Mesothelial cell of epicardium (in vitro differentiated cells): ENCODE measurements at places on chromosomes 12 and 14.
A peak's percentile ranks its signal among the peaks of the same experiment; 100 is the strongest.

- DNase-seq: no peak
Measured at GRCh38 chr14:36238666-36239363, 62.3 kb upstream of the PTCSC3 start.

GRCh38 chr12:47837190-47838171 is 17.8 kb upstream of the HDAC7 start:
- DNase-seq: peak; percentile 79

DNA sequence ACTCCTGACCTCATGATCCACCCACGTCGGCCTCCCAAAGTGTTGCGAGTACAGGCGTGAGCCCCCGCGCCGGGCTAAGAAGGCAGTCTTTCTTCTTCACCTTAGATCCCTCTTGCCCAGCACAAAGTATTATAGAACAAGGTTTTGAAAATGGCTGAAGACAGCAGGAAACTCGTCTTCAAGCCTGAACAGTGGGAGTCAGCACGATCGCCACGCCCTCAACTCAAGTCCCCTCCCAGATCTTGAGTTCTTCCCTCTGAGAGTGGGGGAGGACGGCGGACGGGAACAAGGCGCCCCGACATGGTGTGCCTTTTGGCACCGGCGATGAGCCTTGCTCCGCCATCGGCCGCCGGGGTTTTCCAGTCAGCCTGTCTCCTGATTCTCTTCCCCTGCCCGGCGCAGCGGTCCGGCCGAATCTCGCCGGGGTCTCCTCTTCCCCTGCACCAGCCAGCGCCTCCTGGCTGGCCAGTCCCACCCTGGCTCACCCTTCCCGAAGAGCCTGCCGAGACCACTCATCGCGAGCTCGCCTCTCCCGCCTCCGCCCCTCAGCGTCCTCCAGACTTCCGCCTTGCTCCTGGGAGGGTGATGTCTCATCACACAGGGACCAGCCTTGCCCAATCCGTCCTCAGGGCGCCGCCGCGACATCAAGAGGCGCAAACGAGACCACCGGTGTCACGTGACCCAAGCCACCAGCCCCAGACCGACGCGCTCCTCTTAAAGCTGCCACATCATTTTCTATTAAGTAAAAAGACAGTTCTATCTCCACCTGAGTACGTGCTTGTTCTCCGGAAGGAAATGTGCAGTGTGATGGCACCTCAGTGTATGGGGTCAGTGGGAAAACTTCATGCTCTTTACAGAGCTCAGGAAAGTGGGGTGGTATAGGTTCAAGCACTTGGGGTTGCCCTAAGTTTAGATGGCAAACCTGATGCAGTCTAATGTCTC is at the start of gene CHMP4A:
TSS of gene CHMP4A (minus strand) at position 565 of the 942 bp plus-strand sequence. CDS start at position 516, 49 bp downstream.
- peak; percentile 94 for DNase-seq

DNA sequence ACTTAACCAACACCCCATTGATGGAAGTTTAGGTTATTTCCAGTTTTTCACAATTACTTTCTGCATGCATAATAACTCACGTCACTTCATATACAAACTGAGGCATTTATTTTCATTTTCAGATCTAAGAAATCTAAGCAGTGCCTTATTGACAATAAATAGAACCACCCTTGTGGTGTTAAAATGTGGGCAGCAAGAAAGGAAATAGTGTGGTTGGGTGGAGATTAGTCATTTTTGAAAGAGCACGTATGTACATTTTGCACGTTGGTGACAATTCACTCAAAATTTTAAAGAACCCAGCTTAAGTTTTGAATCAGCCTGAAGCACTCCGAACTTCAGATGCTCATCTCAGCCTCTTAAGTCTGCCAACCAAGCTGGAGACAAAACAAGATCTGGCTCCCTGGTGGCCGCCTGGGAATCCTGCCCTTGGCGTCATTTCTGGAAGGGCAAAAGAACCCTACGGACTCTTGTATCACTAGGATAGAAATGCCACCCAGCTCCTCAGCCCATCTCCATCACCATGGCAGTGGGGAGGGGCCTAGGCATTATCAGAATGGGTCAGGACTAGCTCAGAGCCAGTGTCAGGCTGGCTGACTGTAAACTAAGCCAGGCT is 89.5 kb upstream of the BCL2L14 start:
- DNase-seq: no peak

GRCh38 chr12:121797937-121798786 is 4.7 kb upstream of the RHOF start:
- DNase-seq: no peak

DNA sequence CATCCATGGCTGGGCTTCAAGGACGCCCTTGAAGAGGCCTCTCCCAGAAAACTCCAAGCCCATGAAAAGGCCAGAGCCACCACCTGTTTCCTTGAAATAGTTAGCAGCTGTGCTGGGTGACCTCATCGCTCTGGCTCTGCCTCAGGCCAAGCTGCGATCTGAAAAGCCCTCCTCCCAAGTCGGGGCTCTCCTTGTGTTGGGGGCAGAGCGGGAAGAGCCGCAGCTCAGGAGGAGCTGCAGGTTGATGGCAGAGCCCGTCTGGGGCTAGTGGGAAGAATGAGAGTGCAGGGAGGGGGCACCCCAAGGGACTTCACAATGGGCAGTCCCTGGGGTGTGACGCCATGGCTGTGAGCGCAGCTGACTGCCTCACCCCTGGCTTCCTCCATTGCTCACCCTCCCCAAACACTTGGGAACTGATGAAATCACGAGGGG is 50.0 kb upstream of the STON2 start:
- DNase-seq: no peak

DNA sequence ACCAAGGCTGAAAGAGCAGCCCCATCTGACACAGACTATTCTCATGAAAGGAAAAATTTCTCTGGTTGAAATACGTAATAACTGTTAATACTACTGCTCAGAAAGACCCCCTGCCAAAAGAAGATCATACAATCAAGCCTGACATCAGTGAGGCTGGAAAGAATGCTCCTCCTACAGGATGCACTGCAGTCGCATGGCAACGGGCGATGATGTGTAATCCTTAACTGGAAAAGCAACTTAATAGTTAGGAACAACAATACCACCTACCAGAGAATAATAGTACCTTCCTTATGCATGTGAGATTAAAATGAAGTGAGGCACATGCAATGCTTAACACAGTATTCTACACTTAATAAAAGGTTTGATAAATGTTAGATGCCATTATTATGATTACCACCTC is 1.2 kb upstream of the GOLGA5 start:
- no peak for DNase-seq

GRCh38 chr14:91264151-91265150 is 19.9 kb upstream of the GPR68 start:
- peak; percentile 51 for DNase-seq

DNA sequence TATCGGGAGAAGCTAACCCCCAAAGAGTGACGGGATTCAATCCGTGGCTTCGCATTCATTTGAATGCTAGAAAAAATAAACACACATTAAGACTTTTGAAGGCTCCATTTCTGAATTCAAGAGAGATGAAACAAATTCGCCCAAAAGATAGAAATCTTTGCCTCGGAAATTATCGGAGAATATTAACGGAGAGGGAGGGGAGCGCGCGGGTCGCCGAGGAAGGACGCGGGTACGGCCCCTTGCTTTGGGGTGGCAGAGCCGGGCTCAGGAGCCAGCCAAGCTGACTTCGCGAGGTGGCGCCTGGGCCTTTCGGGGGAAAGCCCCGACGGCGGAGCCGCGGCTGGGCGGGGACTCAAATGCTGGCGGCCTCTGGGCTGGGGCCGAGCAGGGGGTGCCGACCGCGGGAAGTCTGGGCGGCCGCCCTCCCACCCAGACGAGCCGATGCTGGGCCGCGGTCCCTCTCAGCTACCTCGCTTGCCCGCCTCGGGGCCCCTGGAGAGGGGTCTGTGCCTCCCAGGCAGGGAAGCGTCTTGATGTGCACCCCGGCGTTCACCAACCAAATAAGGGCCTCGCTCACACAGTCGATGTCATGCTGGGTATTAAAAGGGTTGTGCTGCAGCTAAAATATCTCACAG is 14.7 kb downstream of the NKX2-1 start:
- no peak for DNase-seq

- no peak for DNase-seq
Measured at GRCh38 chr14:69685218-69685616, 73.8 kb downstream of the SUSD6 start.

DNA sequence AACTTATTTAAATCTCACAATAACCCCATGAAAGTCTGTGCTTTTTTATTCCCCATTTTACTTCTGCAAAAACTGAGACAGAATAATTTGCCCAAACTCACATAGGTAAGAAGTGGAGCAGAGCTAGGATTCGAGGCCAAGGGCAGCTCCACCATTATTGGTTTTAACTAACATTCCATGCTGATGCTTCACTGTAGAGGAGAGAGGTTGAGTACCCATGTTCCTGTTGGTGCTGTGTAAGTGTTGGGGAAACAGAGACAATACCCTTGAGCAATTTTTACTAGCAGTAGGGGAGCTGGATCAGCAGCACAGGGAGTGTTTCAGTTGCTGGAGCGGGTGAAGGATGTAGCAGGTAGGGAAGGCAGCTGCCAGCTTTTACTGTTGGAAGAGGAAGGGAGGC is 21.1 kb downstream of the RASSF8 start:
- DNase-seq: no peak

GRCh38 chr14:39491134-39491571 is 58.9 kb upstream of the FBXO33 start:
- DNase-seq: no peak

GRCh38 chr12:56018356-56018755 is 2.5 kb upstream of the IKZF4 start:
- no peak for DNase-seq

- no peak for DNase-seq
Measured at GRCh38 chr12:10617863-10618262, 4.5 kb upstream of the MAGOHB start.

DNA sequence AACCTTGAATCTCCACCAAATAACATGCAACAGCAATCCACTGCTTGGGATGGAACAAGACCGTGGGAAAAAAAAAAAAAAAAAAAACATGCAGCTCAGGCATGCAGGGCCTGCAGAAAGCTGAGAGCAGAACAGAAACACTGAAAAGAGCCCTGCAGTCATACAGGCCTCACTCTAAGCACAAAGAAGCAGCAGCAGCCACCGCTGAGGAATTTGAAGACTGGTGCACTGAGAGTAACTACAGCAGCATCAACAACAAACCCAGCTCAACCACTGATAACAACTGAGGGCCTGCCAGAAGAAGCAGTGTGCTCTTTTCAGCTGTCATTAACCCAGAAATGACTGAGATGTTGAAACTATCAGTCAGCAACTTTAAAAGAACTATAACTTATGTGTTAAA is 354.7 kb upstream of the TMTC1 start:
- no peak for DNase-seq

- DNase-seq: no peak
Measured at GRCh38 chr14:64944861-64945260, 2.3 kb upstream of the GPX2 start.

- DNase-seq: no peak
Measured at GRCh38 chr14:101127224-101127623, 223.7 kb upstream of the RTL1 start.

- DNase-seq: no peak
Measured at GRCh38 chr12:71797531-71797930, 42.0 kb upstream of the TBC1D15 start.

- DNase-seq: no peak
Measured at GRCh38 chr12:132888852-132889251, 1.4 kb upstream of the CHFR start.

DNA sequence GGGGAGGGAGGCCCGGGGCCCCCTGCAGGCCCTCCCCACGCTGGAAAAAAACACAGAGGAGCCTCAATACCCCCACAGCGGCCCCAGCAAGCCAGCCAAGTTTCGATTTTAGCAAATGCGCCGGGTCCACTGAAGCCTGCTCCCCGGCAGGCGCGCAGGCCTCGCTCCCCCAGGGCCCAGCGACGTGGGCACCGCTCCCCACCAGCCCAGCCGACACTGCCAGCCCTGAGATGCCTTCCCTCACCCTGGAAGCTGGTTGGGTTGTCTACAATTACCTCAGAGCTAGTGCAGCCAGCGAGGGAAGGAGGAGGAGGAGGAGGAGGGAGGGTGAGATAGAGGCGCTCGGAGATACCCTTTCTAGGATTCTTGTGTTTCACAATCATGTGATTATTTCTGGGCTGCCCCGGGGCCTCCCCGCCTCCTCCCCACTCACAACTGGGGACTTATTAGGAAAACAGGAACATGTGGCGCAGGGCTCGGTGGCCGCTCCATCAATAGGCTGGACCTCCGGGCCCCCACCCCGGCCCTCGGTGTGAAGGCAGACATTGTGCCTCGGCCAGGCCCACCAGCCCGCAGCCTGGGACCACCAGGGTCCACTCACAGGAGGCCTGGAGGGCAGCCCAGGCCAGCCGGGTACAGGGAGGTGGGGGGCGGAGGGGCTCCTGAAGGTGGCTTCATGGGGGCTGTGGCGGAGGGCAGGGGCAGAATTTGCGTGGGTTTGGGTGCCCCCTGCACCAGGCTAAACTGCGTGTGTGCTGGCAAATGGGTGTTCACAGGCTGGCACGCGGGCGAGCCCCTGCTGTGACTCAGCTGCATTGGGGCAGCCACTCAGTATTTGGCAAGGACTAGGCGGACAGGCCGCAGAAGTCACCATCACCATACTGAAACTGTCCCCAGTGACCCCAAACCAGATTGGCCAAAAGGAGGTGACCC is 109.9 kb downstream of the NCOR2 start:
- DNase-seq: no peak

DNA sequence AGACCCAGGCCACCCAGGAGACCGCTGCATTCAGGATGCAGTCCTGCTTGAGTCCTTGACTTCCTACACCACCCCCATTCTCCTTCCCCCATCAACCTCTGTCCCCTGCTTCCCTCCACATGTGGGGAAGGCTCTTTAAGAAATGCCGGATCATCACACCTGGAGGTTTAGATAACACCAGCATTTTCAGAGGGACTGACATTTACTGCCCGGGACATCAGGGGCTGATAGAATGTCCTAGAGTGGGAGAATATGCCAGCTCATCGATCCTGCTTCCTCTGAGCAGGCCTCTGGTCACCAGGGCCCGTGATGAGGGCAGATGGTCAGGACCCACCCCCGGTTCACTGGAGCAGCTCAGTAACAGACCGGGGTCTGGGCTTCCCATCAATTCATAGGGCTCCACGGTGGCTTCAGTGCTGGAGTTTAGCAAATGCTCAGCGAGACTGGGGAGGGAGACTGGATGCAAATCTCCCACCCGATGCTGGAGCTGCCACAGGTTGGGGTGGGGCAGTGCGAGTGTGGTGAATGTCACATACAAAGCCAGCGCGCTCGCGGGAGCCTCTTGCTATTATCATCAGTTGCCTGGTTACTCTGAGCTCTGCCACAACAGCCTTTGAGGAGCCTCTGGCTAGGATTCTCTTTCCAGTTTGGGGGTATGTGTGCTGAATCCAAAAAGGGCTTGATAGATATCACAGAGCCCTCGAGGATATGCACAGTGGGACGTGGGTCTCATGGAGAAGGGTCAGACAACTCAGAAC is 111.6 kb downstream of the RBM19 start:
- no peak for DNase-seq
